HAP-1 (cell line): ENCODE measurements at places on chromosomes 4 and X.

DNA sequence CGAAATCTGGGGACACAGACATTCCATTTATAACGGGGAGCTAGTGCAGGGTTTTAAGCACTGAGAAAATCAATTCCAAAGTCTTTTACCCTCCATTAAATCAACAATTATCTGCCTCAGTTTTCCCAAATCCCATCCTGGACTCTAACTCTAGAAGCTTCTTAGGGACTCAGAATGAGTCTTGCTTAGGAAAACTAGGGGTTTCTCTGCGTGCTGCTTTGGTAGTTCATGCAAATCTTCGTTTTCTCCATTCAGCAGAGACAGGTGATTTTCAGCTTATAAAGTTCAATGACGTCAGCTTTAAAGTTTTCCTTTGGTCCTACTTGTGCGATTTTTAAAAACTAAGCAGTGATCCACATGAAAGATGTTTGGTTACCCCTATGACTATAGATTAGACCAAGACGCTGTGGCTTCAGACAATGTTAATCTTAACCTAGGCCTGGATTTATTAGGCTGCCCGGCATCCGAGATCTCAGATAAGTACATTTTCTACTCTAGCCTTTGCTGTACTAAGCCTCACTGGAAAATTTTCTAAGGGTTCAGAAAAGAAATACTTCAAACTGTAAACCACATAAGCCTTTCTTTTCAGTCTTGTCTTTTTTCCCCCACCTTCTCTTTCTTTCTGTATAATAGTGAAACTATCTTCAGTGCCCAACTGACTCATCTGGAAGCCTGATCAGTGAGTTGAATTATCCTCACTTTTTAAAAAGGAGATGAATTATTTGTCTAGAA, 121.4 kb upstream of the GATB start:
- no peak for DNase-seq

DNA sequence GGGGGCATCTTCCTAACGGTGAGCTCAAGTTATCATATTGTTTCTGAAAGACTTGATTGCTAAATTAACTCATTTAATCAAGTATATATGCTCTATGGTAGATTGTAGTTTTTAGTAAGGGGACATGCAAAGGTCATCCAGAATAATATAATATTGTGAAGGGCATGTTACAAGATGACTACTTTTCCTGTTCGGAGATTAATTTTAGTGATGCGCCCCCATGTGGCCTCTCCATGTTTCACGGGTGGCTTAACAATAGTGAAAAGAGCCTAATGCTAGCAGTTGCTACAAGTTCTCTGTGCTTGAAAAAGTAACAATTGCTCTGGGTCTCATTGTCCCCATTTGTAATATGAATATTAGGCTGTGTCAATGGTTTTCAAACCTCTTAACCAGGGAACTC, 12.2 kb downstream of the SMPX start:
- DNase-seq, result peak; percentile 31

- DNase-seq, result no peak
Measured at GRCh38 chr4:38990241-38990640, 42.0 kb downstream of the TMEM156 start.

DNA sequence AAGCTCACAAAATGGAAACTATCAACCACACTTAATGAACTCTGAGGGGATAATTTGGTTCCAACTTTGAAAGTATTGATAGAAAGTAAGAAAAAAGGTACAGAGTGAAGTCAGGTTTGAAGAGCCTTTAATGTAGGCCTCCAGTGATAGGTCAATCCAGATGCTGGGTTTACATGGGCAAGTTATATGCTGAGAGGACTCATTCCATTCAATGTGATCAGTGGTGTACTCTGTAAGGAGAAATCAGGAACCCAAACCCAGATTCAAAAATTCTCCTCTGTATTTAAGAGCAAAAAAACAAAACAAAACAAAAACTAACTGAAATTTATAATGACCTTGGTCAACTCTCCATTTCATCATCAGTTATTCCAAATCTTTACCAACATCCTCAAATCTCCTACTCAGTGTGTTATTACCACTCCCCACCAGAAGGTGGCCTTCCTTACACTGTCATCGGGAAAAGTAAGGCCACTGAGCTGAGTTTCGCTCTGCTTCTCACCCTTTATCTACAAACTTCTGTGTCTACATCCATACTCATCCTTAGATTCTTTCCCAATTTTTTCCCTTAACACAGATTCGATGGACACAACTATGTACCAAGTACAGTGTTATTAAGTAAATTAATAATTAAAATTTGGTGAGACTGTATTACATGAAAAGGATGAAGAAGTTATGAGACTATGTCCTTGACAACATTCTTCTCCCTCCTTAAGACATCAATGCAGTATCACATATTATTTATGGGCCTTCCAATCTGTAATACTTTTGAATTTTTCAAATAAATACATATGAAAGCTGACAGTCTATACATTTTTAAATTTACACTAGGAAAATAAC, 88.3 kb downstream of the ZAR1 start:
- peak; percentile 68 for DNase-seq

DNA sequence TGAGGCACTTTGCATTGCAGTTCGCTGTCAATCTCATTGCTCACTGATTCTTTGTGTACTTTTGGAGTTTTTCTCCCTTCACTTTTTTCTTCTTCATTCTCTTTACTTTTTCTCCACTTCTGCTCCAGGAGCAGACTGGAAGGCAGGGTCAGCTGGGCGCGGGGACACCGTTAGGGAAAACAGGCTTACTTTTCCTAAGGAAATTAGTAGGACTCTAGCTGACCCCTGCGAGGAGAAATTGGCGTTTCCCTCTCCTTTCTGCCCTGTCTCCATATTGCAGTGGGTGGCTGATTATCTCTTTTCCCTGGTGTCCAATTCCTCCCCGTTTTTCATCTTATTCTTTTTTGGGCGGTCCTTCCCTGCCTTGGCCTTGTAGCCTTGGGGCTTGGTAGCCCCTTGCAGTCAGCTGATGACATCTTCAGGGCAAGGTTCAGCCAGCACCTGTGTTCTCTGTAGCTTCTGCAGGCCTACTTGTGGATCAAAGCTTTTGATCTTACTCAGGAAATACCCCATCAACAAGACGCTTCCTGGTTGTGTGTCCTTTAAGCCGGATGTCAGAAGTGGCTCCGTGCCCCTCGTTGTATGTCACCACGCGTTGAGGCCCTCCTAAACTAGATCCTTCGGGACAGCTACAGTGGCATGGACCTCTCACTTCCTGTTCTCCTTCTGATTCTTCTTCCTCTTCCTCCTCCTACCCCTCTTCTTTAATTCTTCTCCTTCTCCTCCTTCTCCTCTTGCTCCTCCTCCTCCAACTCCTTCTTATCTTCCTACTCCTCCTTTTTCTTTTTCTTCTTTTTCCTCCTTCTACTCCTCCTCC, 36.1 kb downstream of the NBDY start:
- no peak for DNase-seq

GRCh38 chr4:169275180-169275579, 4.4 kb upstream of the SH3RF1 start:
- no peak for DNase-seq
